ENCODE measurements at places on chromosomes 11 and 22. TPM values are rescaled to one million over a fixed set of nuclear protein-coding genes. Genes with fewer than 3 reads are reported as not detected.

MUC5AC gene
- not detected for total RNA-seq

MTNR1B gene
- not detected for total RNA-seq

- no peak for DNase-seq
Measured at GRCh38 chr22:49039625-49040024, 788.0 kb downstream of the BRD1 start.

DNA sequence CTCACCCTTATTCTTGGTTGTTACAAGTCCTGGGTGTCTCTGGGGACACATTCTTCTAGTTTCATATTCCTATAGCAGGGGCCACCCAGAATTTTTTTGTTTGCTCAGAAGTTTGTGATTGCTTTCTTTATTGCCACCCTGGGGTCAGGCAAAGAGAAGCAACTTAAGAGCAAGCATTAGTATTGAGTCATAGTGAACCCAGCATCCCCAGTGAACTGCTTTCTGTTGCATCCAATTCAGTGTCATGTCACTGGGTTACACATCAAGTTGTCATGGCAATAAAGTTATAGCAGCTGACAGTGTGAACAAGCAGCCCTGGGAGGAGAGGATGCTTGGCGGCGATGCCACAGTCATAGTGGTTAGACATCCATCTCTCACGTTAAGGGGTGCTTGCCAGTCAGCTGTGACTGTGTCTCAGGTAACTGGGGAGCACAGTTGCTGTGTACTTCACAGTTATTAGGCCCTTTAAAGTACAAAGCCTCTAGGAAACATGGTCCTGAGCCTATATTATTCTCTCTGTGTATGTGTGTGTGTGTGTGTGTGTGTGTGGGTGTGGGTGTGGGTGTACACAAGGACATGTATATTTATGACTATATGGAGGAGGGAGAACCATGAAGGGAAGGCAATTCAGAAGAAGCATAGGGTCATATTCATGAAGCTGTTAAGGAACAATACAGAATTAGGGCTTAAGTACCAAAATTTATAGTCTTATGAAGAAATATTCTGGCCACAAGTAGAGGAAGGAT lies 52.5 kb downstream of the TRIM44 start:
- DNase-seq = peak; percentile 42

PTPRCAP gene
- 0.32 TPM for total RNA-seq

GRCh38 chr22:40377931-40378330 lies 7.5 kb downstream of the SGSM3 start:
- no peak for DNase-seq

DNA sequence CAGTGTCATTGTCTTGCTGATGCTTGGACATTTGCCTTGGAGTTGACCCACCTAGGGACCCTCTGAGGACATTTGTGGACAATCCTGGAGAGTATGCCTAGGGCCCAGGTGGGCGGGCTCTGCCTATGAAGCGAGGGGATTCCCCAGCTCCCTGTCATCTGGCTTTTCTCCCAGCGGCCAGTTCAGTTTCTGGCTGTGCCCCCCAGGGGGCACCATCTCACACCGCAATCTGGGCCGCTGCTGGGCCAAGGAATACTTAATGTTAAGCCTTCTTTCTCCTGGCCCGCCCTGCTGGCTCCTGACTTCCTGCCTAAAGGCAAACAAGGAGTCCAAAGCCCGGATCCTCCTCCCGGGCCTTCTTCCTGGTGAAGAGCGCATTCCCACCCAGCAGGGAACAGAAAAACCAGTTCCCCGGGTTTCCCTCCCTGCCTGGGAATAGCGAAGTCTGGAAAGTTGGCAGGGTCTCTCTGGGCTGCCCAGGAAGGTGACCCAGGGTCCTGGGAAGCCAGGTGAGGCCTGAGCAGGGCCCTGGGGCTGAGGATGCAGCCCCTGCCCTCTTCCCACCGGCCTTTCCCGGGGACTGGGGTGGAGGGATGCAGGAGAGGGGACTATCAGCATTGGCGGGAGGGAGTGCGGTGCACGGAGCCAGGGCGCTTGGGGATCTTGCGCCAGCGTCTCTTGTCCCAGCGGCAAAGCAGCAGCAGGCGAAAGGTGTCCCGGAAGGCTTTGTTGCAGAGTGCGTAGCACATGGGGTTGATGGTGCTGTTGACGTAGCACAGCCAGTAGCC lies 11.9 kb downstream of the CHRM1 start:
- peak; percentile 70 for DNase-seq

DNA sequence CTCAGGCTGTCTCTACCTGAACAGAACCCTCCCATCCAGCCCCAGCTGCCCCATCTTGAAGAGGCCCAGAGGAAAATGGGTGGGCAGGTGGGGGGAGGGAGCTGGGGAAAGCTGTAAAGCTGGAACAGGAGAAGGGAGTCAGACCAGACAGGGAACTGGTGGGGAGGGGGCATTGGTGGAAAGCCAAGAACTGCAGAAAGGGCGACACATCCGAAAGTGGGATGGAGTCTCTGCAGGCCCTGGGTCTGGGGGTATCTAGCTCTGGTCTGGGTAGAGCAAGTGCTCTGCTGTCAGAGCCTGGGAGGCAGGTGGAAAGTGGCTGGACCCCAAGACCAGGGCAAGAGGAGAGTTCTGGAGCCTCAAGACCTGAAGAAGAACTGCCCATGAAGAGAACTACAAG lies 7.7 kb downstream of the TMPRSS13 start:
- no peak for DNase-seq

OR51E2 gene
- total RNA-seq = 1.9 TPM

KIAA0930 gene
- total RNA-seq = 55.4 TPM

DNA sequence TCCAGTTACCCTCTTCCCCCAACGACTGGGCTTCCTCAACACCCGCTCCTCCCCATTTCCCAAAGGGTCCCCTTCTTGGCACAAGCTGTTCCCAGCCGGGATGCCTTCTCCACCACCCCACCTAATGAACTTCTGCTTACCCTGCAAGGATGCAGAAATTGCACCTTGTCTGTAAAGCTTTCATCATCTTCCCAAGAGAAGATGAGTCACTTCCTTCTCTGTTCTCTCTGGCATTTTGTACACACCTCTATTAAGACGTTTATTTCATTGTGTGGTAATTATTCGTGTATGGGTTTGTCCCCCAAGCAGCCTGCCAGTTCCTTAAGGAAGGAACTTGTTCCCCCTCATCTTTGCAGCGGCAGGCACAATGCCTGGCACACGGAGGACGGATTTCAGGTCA lies 351.1 kb downstream of the CADM1 start:
- no peak for DNase-seq
